Heart right ventricle (tissue), 16 donors: ENCODE measurements at places on chromosomes 3 and 15. TPM values are rescaled to one million over a fixed set of nuclear protein-coding genes. Genes with fewer than 3 reads are reported as not detected.

GRCh38 chr15:41377978-41378377 lies 24.3 kb downstream of the NDUFAF1 start:
- DNase-seq: no peak
- H3K4me1 ChIP-seq: no peaks in the 10 kb centered on the region
- no peaks in the 10 kb centered on the region for H3K36me3 ChIP-seq
- H3K4me3 ChIP-seq: no peak overlapping the region
- H3K27ac ChIP-seq: no peak overlapping the region
- H3K27me3 ChIP-seq: no peaks in the 10 kb centered on the region

DNA sequence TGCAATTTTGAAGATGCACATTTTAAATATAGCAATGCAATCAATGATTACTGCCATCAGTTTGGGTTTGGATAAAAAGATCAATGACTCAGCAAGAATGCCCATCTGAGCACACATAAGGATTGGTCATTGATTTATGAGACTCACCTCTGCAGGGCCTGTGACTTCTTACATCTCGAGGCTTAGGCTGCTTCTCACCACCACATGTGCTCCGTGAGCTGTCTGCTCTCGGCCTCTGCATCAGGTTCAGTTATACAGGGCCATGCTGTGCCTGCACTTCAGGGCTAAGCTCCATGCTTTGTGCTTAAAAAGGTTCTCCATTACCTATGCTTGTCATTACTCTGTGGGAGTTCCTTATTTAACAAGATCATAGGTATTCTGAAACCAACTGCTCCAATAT lies 887.5 kb downstream of the DIPK2A start:
- no peaks in the 10 kb centered on the region for H3K4me1 ChIP-seq
- H3K36me3 ChIP-seq: no peaks in the 10 kb centered on the region
- no peak for DNase-seq
- H3K4me3 ChIP-seq: no peak overlapping the region

DNA sequence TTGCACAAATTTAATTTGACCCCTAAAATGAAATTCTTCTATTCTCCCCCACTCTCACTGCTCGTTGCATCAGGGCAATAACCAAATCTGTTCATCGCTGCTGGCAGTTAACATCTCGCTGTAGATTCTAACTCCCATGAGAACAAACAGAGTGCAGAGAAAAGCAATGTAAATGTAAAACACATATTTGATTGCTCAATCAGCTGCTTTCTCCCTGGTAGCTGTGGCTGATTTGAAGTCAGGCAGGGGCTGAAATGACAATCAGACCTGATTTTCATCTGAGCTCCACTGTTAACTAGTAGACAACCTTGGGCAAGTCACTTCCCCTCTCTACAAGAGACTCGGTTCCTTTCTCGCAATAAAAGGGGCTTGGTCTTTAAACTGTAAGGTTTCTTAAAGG lies 119.8 kb upstream of the CPNE4 start:
- H3K27ac ChIP-seq: no peak overlapping the region
- H3K27me3 ChIP-seq: peaks cover 21% of the 10 kb centered on the region
- no peak overlapping the region for H3K4me3 ChIP-seq
- no peaks in the 10 kb centered on the region for H3K4me1 ChIP-seq
- no peaks in the 10 kb centered on the region for H3K36me3 ChIP-seq
- no peak for DNase-seq

GRCh38 chr3:143895805-143896204 lies 47.5 kb upstream of the SLC9A9 start:
- no peak for DNase-seq
- no peaks in the 10 kb centered on the region for H3K27me3 ChIP-seq
- no peaks in the 10 kb centered on the region for H3K36me3 ChIP-seq

DNA sequence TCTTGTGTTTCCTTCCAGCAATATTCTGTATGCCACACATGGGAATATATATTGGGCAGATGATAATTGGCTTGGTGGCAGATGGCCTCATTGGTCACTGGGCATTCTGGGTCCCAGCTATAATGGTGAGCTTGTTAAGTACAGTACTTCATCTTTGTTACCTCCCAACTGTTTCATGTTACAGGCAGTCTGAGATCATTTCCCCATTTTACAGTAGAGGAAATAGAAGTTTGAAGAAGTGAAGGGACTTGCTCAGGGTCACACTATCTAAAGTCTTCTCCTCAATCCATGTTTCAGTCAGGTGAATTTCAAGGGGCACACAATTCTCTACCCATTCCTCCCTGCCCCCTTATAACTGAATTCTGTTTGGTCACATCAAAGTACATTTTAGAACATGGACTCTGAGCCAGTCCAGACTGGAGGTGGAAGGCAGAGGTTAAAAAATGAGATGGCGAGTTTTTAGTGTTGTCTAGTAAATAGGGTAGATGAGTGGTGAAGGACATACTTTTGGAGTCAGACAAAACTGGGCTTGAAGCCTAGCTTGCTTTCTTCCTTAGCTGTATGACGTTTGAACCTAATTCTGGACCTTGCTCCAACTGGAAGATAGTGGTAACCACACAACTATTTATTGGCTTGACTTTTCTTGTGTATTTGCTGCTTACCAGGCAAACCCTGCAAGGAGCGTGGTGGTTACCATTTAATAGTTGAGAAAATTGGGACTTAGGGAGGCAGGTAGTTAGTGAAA lies 2.5 kb downstream of the EEFSEC start:
- no peak for DNase-seq
- no peaks in the 10 kb centered on the region for H3K27me3 ChIP-seq
- no peak overlapping the region for H3K4me3 ChIP-seq
- no peaks in the 10 kb centered on the region for H3K36me3 ChIP-seq
- peaks cover 15% of the 10 kb centered on the region for H3K4me1 ChIP-seq

- no peak overlapping the region for H3K4me3 ChIP-seq
- H3K27me3 ChIP-seq: no peaks in the 10 kb centered on the region
- H3K4me1 ChIP-seq: no peaks in the 10 kb centered on the region
- H3K27ac ChIP-seq: no peak overlapping the region
- no peak for DNase-seq
- no peaks in the 10 kb centered on the region for H3K36me3 ChIP-seq
These were observed 97.7 kb upstream of the WNT5A start for GRCh38 chr3:55584716-55585368.

DNA sequence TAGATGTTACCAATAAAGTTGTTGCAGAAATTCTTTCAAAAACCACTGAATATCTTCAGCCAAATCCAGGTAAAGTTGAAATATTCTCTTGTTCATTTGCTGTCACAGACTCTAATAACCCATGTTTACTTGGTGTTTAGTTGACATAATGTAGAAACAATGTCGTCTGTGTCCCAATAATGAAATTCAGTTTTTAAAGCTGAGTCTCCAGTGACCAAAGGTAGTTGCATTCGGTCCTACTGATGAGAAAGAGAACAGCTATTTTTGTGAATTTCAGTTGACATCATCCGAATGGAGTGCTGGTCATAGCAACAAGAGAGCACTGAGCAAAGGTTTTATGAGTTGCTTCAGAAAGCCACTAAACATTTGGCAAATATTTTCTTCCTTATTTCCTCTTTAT lies 88.8 kb upstream of the ADAMTSL3 start:
- no peaks in the 10 kb centered on the region for H3K36me3 ChIP-seq
- no peaks in the 10 kb centered on the region for H3K4me1 ChIP-seq
- no peak overlapping the region for H3K27ac ChIP-seq

GRCh38 chr3:10599017-10599416 lies 93.6 kb upstream of the ATP2B2 start:
- H3K27ac ChIP-seq: no peak overlapping the region
- no peak for DNase-seq
- H3K4me1 ChIP-seq: no peaks in the 10 kb centered on the region
- no peaks in the 10 kb centered on the region for H3K36me3 ChIP-seq

DNA sequence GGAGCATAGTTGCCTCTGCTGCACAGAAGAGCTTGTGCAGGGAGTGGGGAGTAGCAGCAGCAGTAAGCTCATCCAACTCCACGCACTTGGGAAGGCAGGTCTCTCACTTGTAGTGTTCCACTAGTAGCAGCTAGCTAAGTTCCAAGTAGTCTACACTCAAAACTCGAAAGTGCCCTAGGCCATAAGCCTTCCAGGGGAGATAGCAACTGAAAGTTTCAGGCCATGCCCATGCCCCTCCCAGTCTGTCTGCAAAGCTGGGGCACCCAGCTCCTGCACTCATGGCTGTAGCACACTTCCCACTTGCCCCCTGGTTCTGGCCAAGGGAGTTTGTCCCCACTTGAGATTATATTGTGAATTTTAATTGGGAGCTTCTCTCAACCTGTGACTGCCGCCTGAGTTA lies 57.5 kb downstream of the MFSD1 start:
- H3K4me3 ChIP-seq: no peak overlapping the region
- H3K4me1 ChIP-seq: no peaks in the 10 kb centered on the region
- no peaks in the 10 kb centered on the region for H3K36me3 ChIP-seq
- H3K27me3 ChIP-seq: no peaks in the 10 kb centered on the region
- no peak overlapping the region for H3K27ac ChIP-seq
- no peak for DNase-seq

- H3K36me3 ChIP-seq: no peaks in the 10 kb centered on the region
- DNase-seq: no peak
- no peak overlapping the region for H3K27ac ChIP-seq
- no peaks in the 10 kb centered on the region for H3K27me3 ChIP-seq
These were observed 773.2 kb downstream of the OTOL1 start for GRCh38 chr3:162269636-162270458.

- H3K36me3 ChIP-seq: peaks cover 4% of the 10 kb centered on the region
- H3K4me3 ChIP-seq: no peak overlapping the region
- no peaks in the 10 kb centered on the region for H3K27me3 ChIP-seq
- DNase-seq: no peak
- H3K27ac ChIP-seq: peak overlapping the region; percentile 76
These were observed 34.7 kb downstream of the ANXA2 start for GRCh38 chr15:60363087-60363549.

- DNase-seq: no peak
- no peaks in the 10 kb centered on the region for H3K36me3 ChIP-seq
- peaks cover 25% of the 10 kb centered on the region for H3K4me1 ChIP-seq
- H3K27ac ChIP-seq: no peak overlapping the region
- H3K27me3 ChIP-seq: no peaks in the 10 kb centered on the region
- H3K4me3 ChIP-seq: no peak overlapping the region
These were observed 3.6 kb downstream of the RTP2 start for GRCh38 chr3:187698499-187699399.

DNA sequence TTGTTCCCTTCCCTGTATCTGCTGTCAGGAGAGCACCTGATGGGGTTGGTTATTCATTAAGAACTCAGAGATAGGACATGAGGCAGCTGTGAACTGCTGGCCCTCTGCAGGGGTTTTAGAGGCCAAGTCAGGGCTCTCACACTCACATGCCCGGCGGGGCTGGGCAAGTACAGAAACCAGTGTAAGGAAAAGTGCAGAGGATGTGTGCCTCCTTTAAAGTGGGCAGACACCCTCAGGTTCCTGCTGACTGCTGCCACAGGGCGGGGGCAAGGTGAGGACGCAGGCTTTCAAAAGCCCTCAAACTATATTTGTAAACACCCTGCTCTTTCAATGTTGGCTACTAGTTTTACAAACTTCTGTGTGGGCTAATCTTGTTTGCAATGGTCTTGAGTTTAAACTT lies 22.4 kb downstream of the CXCR6 start:
- no peaks in the 10 kb centered on the region for H3K27me3 ChIP-seq
- H3K4me1 ChIP-seq: peaks cover 37% of the 10 kb centered on the region

DNA sequence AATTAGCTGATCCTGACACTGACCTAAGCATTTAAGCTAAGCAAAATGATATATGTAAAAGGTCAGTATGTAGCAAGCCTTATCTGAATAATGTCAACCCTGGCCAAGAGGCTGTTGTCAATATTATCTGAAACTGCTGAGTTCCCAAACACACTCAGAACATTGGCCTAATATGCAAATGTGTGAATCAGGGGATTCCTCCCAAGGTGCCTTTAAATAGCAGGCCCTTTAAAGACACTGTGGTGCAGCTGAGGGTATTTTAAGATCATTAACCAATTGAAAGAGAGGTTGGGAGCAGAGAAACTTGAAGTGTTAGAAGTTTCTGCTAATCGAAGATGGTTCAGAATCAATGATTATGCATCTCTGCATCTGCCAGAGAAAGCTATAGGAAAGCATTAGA lies 207.0 kb downstream of the NTRK3 start:
- no peak overlapping the region for H3K4me3 ChIP-seq
- H3K27me3 ChIP-seq: no peaks in the 10 kb centered on the region

- no peak overlapping the region for H3K27ac ChIP-seq
- no peaks in the 10 kb centered on the region for H3K27me3 ChIP-seq
- no peak overlapping the region for H3K4me3 ChIP-seq
- no peaks in the 10 kb centered on the region for H3K36me3 ChIP-seq
These were observed 401.9 kb upstream of the IL12A start for GRCh38 chr3:159586571-159587202.

- no peaks in the 10 kb centered on the region for H3K4me1 ChIP-seq
- H3K27ac ChIP-seq: no peak overlapping the region
- H3K36me3 ChIP-seq: no peaks in the 10 kb centered on the region
- no peaks in the 10 kb centered on the region for H3K27me3 ChIP-seq
These were observed 363.9 kb upstream of the SUCLG2 start for GRCh38 chr3:68018275-68018674.

GRCh38 chr3:171317171-171317570 lies 143.0 kb downstream of the TNIK start:
- no peaks in the 10 kb centered on the region for H3K27me3 ChIP-seq
- DNase-seq: no peak
- H3K27ac ChIP-seq: no peak overlapping the region
- no peaks in the 10 kb centered on the region for H3K36me3 ChIP-seq
- H3K4me3 ChIP-seq: no peak overlapping the region

DNA sequence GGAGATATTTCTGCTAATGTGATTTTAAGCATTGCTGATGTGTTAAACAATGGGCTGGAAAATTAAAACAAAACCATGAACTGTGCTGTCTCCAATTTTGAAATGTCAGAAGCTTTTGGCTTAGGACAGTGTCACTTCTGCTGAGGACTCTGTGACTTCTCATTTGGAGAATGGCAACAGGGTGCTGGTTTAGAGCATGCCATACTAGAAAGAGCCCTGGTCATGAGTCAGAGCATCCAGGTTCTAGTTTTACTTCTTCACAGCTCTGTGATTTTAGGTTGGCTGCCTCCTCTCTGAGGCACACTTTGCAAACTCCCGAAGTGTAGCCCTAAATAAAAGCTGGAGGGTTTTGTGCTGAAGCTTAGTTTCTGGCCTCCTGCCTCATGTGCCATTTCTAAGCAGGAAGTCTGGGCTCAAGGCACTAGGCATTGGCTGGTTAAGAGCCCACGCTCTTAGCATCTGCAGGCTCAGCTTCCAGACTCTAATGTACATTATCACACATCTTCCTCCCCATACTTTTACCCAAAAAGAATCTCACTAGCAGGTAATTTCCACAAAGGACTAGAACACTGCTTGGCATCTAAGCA lies 193.8 kb downstream of the CNTN3 start:
- H3K27me3 ChIP-seq: no peaks in the 10 kb centered on the region
- H3K4me3 ChIP-seq: no peak overlapping the region
- H3K36me3 ChIP-seq: no peaks in the 10 kb centered on the region
- no peak for DNase-seq

DNA sequence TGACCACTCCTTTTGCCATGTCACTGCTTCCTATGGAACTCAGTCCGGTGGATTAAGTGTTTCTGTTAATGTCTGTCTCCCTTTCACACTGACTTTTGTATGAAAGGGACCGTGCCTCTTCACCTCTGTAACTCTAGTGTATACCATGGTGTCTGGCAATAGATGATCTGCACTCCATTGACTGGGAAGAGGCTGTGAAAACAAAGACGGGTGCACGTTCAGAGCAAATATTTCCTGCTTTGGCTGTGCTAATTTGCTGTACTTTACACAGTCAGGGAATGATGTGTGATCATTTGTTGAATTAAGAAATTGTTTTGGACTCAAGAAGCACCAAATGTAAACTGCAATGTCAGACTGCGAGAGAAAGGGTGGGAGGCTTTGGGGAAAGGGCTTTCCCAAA lies 315.2 kb downstream of the RORA start:
- peaks cover 13% of the 10 kb centered on the region for H3K4me1 ChIP-seq
- DNase-seq: no peak
- H3K27me3 ChIP-seq: no peaks in the 10 kb centered on the region
- H3K36me3 ChIP-seq: no peaks in the 10 kb centered on the region
- no peak overlapping the region for H3K4me3 ChIP-seq
- no peak overlapping the region for H3K27ac ChIP-seq

The STAC gene
- 0.54 TPM for total RNA-seq

The TMCO5A gene
- not detected for total RNA-seq

The PLA2G4E gene
- 0.05 TPM for total RNA-seq
